ENCODE measurements at places on chromosomes 6 and 20.

- DNase-seq, result no peak
These were observed 78.9 kb upstream of the BEND6 start for GRCh38 chr6:56875961-56876360.

- DNase-seq, result no peak
These were observed 19.1 kb upstream of the ZDHHC14 start for GRCh38 chr6:157361886-157362285.

- DNase-seq, result no peak
These were observed 155.2 kb downstream of the NFATC2 start for GRCh38 chr20:51387125-51387875.

DNA sequence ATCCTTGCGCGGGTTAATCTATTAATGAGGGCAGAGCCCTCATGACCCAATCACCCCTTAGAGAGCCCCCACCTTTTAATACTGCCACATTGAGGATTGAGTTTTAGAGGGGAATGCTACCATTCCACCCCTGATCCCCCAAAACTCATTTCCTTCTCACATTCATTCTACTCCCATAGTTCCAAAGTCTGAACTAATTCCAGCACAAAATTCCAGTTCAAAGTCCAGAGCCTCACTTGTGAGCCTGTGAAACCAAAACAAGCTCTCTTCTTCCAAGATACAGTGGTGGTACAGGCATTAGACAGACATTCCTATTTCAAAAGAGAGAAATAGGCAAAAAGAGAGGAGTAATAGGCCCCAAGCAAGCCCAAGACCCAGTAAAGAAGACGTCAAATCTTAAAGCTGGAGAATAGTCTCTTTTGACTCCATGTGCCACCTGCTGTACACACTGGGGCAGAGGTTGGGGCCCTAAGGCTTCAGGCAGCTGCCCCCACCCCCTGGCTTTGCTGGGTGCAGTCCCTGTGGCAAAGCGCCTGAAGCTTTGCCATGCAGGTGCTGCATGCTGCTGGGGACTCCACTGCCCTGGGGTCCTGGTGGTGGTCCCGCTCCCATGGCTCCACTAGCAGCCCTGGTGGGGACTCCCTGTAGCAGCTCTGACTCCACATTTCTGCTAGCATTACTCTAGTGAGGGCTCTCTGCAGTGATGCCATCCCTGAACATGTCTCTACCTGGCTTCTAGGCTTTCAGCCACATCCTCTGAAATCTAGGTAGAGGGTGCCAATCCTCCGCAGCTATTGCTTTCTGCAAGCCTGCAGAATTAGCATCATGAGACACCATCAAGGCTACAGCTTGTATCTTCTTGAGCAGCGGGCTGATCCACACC lies 41.3 kb downstream of the RSPH3 start:
- no peak for DNase-seq

DNA sequence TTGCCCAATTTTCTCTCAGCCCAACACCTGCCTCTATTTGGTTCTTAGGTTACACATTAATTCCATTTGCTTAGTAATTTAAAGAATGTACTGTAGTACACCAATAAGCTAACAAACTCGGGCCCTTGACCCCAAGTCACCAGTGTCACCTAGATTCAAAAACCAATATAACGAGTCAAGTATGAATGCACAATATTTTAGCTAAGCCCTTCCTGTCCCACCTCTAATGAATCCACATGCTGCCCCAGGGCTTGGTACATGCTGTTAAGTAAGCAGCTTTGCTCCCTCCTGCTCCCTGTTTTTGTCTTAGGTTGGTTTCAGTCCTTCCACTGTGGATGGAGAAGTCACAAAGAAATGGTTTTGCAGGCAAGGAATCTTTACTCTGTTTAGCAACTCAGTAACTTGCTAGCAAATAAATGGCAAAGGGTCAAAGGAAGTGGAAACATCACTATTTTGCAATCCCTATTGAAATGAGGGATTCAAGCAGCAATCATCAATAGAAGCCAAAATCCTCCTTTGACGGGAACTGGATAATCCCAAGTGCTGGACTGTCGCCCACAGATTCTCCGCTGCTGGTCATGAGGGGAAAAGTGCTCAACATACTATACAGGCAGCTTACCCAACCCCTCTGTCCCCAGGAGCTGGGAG lies 5.0 kb upstream of the MPC1 start:
- no peak for DNase-seq

DNA sequence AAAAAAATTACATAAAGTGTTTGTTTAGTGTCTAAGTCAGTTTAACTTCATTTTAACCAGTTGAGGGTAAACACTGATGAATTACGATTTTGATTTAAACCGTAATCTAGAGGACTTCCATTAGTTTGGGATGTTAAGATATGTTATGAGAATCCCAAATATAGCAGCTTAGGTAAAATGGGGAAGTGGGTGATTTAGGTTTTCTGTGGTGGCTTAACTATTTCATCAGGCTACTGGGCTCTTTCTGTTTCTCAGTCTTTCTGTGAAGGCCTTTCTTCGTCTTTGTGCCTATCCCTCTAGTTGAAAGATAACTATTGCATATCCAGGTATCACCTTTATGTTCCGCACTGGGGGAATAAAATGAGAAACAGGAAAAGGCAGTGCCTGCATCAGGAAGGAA lies 27.9 kb downstream of the CENPW start:
- no peak for DNase-seq

DNA sequence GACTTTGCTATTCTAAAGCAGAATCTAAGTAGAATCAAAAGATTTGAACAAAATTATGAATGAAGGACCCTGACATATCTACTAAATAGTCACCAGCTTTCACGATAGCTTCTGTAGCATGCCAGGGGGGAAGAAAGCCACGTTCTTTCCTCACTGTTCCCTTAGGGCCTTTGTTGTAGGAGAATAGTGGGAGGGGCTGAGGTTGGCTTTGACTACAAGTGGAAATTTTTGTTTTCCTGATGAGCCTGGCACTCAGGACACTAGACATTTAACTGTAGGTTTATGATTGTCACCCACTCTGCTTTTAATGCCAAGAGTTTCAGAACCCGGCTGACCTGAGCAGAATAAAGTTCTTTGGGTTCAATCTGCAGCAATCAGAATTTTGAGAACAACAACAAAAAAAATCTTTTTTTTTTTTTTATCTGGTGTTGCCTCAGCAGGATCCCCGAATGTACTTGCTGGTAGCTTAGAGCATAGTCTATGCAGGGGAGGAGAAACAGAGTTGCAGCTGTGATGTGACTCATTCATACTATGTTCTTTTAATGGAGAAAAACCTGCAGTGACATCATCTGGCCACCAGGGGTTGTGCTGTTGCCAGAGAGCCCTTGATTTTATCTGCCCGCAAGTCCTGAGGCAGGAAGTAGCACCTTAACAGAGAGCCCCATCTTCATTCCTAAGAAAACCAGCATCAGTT lies 38.5 kb downstream of the TPD52L1 start:
- peak; percentile 24 for DNase-seq

DNA sequence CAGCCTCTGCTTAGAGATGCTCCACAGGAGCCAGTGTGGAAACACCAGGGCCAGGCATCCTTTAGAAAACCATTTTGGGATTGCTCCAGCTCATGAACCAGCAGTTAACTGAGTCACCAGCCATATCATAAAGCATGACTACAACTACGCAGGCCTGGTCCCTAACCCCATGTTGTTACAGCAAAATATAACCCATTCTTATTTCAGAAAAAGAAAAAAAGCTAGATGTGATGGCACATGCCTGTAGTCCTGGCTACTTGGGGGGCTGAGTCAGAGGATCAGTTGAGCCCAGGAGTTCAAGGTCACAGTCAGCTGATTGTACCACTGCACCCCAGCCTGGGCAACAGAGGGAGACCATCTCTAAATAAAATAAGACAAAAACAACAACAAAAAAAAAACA lies 36.8 kb downstream of the C6orf15 start:
- no peak for DNase-seq

- DNase-seq, result no peak
These were observed 157.5 kb downstream of the TRMT11 start for GRCh38 chr6:126143761-126144251.

DNA sequence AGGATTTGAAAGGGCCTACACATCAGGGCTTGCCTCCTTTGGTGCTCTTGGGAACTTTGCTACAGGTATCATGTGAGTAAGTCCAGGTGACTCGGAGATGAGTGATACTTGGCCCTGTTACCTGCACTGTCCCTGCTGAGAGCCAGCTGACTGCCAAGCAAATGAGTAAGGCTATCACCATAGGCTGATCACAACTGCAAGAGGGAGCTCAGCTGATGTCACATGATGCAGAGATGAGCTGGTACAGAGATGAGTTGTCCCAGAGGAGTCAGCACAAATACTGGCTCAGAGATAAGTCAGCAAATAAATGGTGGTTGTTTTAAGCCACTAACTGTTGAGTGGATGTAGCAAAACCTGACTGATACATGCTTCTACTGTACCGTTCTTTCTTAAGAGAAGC lies 41.4 kb downstream of the LAMP5 start:
- DNase-seq, result no peak

GRCh38 chr6:89458704-89459103 lies 25.8 kb downstream of the ANKRD6 start:
- no peak for DNase-seq

- DNase-seq, result no peak
These were observed 4.0 kb upstream of the CD93 start for GRCh38 chr20:23090147-23090546.

GRCh38 chr20:32911355-32911754 lies 52.6 kb downstream of the EFCAB8 start:
- DNase-seq, result no peak

DNA sequence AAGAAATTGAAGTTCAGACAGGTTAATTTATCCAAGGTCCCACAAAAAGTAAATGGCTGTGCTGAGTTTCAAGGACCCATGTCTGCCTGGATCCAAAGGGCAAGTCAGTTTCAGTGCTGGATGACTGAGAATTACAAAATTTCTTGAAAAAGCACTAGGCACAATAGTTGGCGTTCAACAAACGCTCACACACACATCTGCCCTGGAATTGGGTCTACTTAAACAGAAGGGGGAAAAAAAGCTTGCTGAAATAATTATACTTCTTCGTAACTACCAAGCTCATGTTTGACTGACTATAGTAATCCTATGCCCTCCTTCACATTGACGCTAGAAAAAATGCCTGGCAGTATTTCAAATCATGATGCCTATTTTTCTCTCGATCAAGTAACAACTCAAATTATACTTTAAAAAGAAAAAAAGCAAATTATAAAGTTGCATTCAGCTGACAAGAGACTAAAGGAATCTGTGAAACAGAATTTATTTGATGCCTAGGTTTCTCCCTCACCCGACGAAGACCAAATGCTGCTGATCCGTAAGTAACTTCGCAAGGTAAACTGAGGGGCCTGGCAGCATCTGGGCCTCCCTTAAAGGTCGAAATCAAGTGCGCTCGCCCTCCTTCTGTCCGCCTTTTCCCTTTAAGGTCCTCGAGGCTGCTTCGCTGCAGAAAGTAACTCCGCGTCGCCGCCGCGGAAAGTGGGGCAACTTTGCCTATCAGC lies 650 bp upstream of the CD2AP start:
- no peak for DNase-seq

DNA sequence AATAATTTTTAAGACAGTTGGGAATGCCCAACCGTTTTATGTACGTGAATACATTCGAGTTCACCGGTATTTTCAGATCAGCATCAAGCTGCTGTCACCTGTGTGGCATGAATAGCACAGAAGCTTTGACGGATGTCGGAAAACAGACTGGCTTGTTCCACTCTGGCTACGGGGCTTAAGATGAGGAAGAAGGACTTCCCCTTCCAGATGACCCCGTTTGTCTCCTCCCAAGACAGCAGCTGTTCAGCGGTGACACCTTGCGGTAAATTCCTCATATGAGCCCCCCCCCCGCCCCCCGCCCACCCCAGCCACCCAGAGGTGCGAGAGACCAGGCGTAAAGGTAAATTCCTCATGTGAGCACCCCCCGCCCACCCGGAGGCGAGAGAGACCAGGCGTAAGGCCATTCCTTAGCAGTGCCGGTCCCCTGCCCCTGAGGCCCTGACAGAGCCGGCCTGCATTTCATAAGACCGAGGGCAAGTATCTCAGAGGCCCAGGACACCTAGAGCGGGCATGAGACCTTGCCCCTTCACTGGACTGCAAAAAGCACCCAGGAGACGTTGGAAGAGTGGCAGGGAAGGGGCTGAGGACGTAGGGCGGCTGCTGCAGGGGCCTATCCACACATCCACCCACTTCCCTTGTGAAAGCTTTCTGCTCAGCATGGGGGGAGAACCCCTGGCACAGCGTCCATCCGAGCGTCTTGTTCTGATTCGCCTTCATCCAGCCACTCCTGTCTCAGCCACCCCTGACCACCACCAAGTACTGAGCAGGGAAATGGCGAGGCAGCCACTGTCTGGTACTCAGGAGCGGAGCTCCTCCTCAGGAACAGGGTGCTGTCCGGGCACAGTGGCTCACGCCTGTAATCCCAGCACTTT lies 7.3 kb upstream of the PCMTD2 start:
- DNase-seq, result no peak

DNA sequence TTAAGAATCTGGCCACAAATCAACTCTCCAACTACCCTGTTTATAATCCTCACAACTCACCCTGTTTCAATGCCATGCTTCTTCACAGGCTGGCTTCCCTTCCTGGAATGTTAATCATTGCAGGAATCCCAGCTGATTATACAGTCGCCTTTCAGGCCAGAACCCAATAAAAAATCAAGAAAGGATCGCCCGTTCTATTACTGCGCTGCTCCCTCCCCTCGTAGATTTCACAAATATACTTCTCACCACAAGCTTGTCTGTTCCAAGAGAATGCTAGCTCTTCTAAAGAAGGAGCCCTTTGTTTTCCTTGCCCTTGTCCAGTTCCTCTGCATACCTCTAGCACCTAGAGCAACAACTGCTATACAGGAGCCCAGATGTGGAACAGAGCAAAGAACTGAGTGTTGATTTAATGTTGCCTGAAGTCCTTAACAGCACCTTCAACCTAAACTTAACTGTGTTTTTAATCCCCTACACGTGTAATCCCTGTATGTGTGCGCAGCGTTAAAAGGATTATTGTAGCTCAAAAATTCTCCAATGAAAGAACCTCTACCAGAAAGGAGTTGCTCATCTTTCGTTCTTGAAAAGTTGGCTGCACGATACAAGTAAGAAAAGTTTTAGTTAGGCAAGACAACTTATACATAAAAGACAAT lies 988 bp downstream of the ECHDC1 start:
- no peak for DNase-seq

- DNase-seq, result no peak
These were observed 31.6 kb upstream of the PXDC1 start for GRCh38 chr6:3782876-3783832.

- no peak for DNase-seq
These were observed 13.6 kb upstream of the TTLL2 start for GRCh38 chr6:167311286-167311685.

GRCh38 chr20:815914-816606 lies 17.5 kb upstream of the FAM110A start:
- no peak for DNase-seq

DNA sequence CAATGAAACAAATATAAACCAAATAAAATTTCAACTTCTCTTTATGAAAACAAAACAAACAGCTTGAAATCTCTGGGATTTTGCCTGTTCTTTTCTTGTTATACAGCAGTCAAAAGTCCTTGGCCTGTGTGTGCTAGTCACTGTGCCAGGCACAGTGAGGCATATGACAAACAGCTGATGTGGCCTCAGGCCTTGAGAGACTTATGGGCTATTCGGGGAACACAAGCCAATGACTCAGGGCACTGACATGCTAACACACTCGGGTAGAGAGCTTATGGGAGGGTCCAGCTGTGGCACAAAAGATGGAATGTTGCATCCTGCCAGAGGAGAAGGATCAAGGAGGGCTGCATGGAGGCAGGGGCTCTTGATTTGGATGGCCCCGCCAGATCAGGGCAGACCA lies 95.4 kb upstream of the NKX2-2 start:
- DNase-seq, result no peak

- no peak for DNase-seq
These were observed 31.5 kb downstream of the PDE7B start for GRCh38 chr6:135883045-135883444.

- DNase-seq, result no peak
These were observed 57.0 kb downstream of the RNF144B start for GRCh38 chr6:18444111-18444510.
